Stimulated activated CD4-positive, alpha-beta T cell treated with anti-CD3 and anti-CD28 coated beads, Interleukin-1b, Interleukin-23, amount 100 ng/mL, for 1 hour (primary cell): ENCODE measurements at places on chromosomes 5 and 9.

- no peak for DNase-seq
These were observed at the start of gene ZNF462 for GRCh38 chr9:106862821-106863720. ZNF462 (plus strand) TSS chr9:106863166; CDS start chr9:106923384, 60,218 bp downstream.

DNA sequence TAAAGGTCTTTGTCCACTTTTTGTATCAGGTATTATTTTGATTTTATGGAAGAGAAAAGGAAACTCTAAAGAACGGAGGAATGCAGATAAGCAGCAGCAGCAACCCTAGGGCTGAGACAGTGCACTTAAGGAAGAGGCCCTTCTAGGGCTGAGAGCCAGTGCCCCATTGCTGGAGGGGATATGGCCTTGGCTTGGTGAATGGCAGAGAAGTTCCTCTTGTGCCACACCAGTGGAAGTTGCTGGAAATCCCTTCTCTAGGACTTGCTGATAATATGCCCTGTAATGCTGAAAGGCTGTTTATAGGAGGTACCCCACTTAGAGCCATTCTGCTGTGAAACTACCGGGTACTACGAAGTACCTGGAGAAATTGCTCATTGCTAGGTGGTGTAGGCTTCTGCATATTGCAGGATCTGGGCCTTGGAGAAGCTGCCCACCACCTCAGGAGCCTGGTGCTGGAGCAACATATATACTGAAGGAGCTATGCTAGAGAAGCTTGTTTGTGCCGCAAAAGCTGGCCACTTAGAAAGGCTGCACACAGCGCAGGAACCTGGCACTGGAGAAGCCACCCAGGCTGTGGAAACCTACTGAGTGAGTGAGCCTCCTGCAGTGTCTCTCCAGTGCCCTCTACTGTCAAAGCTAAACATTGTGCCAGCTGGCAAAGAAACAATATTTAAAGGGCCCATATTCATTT lies 9.6 kb upstream of the UBTD2 start:
- DNase-seq = no peak

GRCh38 chr5:16521521-16522483 lies 56.2 kb upstream of the ZNF622 start:
- no peak for DNase-seq

DNA sequence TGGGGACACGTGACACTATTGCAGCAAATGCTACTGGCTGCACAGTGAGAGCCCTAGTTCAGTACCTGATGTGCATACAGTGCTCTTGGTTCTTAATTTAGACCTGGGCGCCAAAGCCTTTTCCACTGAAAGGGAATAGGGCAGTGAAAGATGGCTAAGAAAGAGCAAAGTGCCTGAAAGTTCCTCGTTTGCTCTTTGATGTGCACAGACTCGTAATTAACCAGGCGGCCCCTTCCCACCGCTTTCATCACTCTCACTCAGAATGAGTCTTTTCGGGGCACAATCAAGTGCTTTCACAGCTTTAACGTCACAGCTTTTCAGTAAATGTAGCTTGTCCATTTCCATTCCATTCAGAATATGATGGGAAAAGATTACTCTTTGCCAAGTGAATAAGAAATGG lies 116.6 kb upstream of the ADRA1B start:
- DNase-seq = no peak

DNA sequence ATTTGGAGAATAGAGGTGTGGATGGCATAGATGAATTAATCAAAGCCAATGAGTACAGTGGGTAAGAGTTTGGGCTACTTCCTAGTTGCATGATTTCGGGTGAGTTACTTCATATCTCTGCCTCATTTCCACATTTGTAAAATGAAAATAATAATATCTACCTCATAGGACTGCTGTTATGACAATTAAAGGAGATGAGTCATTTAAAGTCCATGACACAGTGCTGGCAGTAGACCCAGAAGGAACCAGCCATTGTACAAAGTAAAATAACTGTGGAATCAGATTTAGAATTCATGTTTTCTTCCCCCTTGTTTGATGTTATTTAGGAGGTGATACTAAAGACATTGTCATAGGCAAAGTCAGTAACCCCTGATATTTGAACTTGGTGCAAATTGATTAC lies 139.5 kb upstream of the SLC27A6 start:
- DNase-seq = no peak

DNA sequence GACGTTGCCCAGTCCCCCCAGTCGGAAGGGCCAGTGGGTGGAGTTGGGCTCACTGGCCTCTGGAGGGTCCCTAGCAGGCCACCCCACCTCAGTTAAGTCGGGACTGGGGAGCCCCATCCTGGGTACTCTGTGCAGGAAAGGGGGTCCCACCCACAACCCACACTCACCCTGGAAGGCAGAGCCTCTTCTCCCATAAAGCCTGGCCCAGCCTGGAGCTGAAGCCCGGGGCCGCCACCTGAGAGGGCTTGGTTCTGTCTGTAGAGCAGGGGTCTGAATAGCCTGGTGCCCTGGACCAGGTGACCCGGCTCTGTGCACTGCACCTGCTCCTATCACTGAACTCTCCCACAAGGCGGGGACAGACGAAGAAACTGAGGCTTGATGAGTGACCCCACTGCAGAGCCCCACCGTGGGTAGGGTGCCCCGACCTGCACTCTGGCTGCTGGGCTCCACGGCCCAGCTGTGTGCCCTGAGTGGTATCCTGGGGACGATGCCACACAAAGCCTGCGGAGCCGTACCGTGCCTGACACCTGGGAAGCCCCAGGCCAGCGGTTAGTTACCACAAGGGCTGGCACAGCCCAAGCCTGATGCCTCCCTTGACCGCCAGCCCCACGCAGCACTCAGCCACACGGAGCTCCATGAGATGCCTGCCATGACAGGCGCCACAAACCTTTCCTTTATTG lies 7.3 kb downstream of the PTGES2 start:
- no peak for DNase-seq

DNA sequence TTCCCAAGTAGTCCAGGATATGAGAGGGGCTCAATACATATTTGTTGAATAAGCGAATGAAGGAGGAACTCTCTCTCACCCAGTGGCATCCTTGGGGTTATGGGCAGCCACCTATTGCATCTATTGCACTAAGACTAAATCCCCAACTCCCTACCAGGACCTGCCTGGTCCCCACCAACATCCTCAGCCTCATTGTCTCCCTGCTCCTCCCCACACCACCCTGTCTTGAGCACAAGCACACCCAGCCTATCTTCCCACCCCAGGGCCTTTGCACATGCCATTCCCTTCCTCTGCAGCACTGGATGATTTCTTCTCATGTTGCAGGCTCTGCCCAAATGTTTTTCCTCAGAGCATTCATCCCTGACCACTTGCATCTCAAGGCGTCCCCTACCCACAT lies 133.8 kb downstream of the BARX1 start:
- DNase-seq = no peak

DNA sequence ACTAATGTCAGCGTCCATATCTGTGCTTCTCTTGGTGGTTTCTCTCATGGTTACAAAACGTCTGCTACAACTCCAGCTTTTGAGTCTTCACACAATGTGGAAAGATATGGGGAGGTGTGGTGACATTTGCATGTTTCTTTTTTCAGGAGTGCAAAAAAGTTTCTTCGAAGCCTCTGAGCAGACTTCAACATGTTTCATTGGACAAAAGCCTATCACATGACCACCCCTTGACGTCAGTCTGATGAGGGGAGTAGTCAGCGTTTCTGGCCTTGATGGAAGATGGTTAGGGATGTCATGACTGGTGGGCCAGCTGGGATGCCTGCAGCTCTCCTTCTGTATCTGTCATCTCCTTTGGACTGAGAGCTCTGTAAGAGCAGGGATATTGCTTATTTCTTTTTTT lies 61.4 kb downstream of the PTPDC1 start:
- no peak for DNase-seq

GRCh38 chr5:636951-637350 lies 24.8 kb downstream of the CEP72 start:
- DNase-seq = no peak
